ENCODE measurements at places on chromosomes 6 and 20.

DNA sequence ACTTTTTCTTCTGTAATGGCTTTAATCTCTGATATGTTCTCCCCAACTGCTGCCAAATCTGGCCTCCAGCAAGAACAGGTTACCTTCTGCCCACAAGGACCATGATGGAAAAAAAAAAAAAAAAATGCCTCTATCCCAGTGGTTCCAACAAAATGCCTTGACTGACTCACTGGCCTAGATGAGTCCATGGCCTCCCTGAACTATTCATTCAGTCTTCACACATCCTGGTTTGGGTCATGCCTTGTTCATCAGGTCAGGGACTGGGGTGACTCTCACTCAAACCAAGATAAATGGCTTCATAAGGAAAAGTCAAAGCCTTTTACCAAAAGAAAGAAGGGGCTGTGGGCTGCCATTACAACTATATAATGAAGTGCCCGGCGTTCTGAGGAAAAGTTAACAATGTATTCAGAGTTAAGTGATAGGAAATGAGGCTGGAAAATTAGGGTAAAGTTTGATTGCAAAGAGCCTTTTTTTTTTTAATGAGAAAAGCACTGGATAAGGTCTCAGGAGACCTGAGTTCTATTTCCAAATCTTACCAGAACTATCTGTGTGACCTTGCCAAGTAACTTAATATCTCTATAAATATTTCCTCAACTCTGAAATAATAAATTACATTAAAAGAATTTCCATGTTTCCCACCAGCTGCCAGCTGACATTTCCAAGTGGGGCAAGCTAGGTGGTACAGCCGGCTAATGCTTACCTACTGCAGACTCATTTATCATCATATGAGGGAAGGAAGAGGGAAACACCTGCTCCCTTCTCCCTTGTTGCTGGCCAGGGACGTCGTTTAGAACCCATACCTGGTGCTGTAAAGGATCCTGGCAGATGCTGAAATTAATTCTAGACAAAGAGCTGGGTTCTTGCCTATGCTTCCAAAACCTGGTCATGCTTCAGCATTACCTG, 380.0 kb upstream of the MARCKS start:
- no peak for DNase-seq

GRCh38 chr20:22901164-22901563, 133.9 kb upstream of the SSTR4 start:
- DNase-seq = no peak

DNA sequence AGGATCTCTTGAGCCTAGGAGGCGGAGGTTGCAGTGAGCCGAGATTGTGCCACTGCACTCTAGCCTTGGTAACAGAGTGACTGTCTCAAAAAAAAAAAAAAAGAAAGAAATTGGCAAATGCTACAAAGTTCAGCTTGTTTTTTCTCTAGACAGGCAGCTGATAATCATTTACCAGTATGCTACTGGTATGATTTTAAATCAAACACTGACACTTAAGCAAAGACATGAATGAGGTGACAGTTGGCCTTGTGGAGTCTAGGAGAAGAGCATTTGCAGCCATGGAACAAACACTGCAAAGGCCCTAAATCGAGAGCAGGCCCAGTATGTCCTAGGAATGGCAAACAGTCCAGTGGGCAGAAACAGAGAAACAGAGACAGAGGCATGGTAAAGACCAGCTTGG, 99.7 kb upstream of the CEP85L start:
- no peak for DNase-seq

DNA sequence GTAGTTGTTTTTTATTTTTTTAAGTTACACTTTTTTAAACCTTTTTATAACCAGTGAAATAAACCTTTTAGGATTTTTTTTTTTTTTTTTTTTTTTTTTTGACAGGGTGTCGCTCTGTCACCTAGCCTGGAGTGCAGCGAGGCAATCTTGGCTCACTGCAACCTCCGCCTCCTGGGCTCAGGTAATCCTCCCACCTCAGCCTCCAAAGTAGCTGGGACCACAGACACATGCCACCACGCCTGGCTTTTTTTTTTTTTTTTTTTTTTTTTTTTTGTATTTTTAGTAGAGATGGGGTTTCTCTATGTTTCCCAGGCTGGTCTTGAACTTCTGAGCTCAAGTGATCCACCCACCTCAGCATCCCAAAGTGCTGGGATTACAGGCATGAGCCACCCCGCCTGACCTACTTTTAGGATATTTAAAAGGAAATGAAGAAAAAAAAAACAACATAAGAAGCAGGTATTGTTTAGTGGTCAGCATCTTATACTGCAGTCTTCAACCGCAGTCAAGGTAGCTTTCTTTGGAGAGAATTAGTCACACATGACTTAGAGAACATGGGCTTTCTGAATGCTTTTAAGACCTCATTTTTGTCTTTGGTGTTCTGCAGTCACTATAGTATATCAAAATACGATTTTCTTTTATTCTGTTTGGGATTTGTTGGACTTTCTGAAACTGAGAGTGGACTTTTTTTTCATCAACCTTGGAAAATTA, 1.6 kb downstream of the POLR1H start:
- DNase-seq = no peak

DNA sequence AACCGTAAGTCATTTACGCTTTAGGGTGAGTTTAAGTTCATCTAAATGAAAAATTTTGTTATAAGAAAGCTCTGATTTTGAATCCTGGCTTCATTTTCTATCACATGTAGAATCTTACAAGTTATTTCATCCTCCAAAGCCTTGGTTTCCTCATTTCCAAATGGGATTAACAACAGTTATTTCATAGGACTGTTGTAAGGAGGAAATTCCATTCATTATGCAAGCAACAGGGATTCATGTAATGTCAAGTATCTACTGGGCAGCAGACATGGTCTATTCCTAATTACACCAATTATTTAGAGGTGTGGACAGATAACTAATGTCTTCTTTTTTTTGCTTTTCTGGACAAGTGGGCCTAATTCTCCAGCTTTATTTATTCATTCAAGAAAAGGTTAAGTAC, 154.0 kb downstream of the PDSS2 start:
- no peak for DNase-seq
